ENCODE measurements at places on chromosomes 3 and 15.
A peak's percentile ranks its signal among the peaks of the same experiment; 100 is the strongest.

DNA sequence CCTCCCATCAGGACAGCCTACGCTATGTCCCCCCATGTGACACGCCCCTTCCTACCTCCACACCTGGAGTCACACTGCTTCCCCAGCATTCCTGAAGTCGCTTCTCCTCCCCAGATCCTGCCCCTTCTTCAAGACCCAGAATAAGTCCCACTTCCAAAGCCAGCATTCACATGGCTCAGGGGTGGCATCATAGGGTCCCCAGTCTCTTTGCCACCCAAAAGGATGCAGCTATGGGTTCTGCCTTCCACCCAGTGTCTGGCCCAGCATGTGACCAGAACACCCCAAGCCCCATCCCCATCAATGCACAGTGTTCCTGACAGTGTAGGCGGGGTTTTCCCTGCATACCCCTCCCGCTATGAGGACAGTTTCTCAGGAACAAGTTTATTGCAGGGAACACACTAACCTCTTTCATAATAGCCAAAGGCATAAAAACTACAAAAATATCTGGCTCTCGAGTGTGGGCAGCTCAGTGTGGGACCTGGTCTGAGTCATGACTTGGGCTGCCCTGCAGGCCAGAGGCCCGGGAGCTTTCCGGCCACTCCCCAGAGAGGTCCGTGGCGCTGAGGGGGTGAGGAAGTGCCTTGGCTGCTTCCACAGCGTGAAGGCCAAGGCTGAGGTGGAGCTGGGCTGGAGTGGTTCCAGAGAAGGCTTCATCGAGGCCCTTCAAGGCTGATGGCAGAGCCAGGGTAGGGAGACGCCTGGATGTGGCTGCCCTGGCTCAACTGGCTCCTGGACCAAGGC is 5.8 kb downstream of the ISLR start:
- no peak for DNase-seq

DNA sequence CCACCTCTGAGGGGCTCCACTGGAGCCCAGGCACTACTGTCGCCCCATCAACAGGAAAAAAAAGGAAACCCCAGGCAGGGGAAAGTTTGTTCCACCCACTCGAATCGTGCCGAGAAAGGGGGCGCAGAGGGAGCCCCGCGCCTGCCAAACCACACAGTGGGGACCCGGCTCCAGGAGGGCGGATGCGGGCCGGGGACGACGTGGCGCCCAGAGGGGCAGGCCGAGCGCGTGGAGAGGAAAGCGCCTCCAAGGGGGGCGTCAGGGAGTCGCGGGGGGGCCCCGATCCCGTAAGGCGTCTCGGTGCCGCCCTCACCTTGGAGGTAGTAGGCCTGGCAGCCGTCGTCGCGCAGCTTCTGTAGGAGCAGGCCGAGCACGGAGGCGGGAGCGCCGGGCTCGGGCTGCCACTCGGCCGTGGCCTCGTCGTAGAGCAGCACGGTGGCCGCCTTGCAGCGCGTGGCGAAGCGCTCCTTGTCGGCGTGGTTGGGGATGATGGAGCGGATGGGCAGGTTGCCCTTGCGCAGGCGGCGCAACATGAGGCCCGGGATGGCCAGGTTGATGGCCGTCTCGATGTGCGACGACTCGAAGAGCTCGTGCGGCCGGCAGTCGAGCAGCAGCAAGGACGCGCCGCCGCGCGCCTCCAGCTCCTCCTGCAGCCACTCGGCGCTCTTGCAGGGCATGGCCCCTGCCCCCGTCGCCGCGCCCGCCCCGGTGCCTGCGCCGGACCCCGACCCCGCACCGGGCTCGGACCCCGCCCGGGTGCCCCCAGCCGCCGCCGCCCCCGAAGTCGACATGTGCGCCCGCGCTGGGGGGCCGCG is 627 bp downstream of the DUSP7 start:
- no peak for DNase-seq

DNA sequence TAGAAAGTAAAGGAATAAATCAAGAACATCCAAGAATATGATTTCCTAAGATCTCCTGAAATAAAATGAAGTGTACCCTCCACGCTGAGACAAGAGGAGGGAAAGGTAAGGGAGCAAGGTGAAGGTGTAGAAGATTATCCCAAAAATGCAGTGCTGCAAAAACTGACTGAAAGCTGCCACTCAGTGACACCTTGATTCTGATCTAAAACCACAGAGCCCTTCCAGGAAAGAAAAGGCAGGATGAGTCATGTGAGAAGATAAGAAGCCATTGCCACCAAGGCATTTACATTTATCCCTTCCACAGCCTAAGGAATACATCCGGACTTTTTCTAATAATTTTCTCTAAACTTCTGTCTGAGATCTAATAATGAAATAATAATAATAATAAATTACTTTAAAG is 49.9 kb downstream of the IGSF11 start:
- no peak for DNase-seq

DNA sequence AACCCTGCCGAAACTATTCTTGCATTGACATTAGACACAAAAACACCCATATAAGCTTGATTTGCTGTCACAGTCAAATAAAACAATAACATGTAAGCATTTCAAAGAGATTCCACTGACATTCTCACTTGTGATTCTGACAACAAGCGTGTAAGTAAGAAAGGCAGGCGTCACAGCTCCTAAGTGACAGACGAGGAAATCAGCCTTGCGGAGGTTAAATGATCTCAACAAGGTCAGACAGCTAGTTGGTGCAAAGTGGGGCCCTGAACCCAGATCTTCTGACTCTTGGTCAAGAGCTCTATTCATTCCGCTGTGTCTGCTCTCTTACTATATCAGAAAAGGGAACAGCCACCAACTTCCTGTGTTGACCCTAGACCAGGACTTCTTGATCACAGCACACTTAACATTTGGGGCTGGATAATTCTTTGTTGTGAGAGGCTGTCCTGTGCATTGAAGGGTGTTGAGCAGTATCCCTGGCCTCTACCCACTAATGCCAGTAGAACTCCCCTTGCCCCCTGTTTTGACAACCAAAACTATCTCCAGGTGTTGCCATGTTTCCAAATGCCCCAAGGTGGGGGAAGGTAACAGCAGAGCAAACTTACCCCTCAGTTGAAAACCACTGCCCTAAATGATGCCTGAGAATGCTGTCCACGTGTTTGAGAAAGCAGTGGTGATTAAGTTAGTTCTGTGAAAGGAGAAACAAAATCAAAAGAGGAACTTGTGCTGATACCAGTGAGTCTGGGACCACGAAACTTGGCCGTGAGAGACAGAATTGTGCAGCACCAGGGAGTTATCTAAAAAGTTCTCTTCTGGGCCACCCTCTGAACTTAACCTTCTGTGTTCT is 86.1 kb downstream of the LIPC start:
- peak; percentile 59 for DNase-seq

DNA sequence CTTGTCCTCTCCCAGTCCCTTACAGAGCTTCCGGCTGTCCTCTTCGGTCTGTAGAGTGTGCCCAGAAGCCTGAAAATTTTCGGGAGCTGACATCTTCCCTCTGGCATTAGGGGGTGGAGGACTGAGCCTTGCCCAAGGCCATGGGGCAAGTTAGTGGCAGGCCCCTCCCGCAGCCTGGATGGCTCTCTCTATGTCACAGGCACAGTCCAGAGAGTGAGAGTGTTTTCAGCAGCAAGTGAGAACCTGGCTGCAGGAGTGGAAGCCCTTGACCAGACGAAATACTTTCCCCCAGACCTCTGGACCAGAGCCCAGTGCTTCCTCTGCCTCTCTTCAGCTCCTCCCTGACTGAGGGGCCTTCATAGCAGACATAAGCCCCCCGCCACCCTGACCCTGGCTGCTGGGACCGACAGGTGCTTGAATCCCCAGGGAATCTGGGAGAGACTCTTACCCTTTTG is 50.5 kb upstream of the SEC22A start:
- DNase-seq = no peak

- no peak for DNase-seq
Observed at GRCh38 chr3:46710671-46711295, 6.9 kb downstream of the PRSS50 start.

DNA sequence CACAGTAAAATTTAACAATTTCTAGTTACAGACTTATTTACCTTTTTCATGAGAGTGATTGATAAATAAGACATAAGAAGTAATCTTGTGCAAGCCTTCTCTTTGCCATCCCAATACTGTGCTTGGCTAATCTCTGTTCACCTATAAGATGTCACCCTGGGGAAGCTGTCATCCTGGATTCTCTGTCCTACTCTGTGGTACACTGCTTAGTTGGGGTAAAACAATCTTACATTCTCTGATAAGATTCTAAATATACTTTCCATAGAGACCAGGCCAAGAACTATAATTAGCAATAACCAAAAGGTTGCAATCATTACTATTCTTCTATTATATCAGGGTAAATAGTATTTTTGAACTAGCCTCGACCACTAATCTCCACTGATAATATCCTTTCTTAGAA is 1218.3 kb upstream of the CADM2 start:
- DNase-seq = no peak

GRCh38 chr3:112127522-112128494 is 5.2 kb downstream of the GCSAM start:
- DNase-seq = no peak

DNA sequence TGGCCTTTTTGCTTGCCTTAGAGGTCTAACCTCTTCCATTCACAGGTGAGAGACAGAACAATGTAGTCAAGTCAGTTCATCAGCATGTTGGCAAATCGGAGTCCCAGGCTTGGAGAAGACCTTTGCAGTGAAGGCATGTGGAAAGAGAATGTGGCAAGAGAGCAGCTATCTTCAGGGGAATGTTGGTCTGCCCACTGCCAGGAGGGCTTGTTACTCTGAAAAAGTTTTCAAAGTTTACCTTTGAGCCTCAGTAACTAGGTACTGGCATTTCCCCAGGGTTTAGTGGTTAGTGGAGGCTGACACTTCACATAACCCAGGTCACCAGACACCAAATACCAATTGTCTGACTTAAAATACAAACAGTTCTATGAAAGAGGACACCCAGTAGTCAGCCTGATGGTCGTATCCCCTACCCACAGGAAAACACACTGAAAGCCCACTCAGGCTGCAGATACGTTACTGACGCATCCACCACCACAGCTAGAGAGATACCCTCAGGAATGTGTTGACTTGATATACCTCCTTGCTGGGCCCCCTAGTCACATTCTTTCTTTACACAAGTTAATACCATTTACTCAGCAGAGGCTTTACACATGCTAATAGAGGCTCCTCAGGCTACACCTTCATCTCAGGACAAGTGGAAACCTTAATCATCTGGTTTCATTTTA is 9.7 kb upstream of the ARID3B start:
- no peak for DNase-seq

DNA sequence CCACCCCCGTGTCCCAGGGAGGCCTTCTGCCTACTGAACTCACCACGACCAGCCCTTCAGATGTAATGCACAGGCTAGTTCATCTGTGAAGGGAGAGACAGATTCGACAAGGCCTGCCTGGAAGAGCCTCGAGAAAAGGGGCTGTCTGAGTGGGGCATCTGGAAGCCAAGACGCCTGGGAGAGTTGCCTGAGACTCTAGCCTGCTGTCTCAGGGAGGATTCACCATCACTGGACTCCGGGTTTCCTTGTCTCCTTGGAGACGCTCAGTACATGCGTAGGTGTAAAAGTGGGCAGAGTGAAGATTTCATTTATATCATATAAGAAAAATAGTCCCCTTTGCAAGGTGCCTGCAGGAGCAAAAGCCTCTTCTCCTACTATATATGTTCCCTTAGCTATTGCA is 468.9 kb downstream of the FOXP1 start:
- DNase-seq = no peak

- no peak for DNase-seq
Observed at GRCh38 chr3:194683380-194683779, 2.3 kb upstream of the FAM43A start.

DNA sequence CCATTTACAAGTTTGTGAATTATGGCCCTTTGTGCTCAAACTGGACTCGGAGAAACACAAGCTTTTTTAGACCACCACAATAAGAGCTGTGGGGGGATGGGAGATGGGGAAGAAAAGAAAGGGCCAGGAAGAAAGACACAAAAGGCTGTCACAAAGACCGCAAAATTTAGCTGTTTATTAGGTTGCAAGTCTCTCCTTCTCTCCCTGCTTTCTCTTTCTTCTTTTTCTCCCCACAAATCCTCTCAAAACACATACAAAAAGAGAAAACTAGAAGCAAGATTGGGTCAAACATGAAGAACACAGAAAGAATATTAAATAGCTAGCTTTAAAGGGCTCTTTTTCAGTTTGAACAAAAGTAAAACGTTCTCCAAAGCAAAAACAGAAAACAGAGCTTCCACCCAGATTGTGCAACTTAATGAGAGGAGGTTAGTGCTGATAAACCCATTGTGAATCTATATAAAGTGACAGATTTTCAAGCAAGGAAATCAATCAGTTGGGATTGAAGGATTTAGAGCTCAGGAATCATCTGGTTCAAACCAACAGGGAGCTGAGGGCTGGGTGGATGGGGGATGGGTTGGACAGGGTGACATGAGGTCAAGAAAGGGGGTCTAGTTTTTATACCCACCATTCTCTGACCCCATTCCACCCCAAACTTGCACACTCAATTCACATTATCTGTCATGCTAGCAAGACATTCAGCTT is 87.3 kb downstream of the DHX30 start:
- DNase-seq = no peak

DNA sequence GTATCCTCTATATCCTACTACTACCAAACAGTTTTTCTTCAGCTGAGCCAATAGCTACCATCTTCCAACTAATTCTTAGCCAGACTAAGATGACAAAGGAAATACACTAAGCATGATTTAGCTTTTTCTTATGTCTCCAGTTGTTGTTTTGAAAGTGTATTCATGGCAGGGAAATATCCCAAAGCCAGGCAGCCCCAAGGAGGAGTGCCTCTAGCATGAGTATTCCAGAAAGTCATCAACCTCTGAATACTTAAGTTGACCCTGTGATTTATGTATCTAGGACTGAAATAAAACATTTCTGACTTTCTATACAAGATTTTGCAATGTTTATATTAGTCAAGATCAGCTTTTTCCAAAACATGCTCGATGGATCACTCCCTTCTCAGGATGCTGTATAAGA is 449.1 kb downstream of the IL5RA start:
- no peak for DNase-seq

DNA sequence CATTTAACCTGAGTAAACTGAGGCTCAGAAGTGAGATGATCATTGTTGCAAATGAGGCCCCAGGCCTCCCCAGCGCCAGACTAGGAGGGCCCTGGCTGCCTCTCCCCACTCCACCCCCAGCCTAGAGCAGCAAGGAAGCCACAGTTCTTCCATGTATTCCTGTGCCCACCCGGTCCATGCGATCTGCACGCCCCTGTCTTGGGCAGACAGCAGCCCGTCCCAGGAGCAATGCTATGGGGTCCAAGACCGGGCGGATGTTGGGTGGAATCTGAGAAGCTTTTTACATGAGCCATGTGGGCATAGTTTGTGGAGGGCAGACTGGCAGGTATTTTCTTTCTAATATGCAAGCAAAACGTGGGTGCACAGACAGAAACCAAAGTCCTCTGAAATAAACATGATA is 15.1 kb downstream of the SH2D7 start:
- DNase-seq = no peak

Measured in GM12864 (cell line).